Stimulated activated CD4-positive, alpha-beta T cell treated with anti-CD3 and anti-CD28 coated beads, Interleukin-1b, Interleukin-23, amount 100 ng/mL, for 1 hour (primary cell): ENCODE measurements at places on chromosomes 4 and X.

GRCh38 chr4:17477774-17478472, 34.0 kb downstream of the QDPR start:
- DNase-seq = no peak

GRCh38 chr4:151600432-151600831, 160.4 kb downstream of the GATB start:
- no peak for DNase-seq

DNA sequence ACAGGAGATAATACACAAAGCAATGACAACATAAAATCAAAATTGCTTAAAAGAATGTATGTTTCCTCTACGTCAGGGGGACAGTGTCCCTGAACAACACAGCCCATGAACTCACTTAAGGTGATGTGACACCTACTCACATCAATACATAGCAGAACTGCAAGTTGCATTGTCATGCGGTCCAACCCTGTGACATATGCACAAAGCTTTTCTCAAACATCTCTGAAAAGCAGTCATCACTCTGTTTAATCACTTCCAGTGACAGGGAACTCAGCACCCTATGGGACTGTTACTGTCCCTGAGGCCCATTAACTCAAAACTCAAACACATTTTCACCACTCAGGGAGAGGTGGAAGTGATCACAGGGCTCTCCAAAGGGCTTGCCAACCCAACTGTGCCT, 2.4 kb downstream of the STX18 start:
- no peak for DNase-seq

DNA sequence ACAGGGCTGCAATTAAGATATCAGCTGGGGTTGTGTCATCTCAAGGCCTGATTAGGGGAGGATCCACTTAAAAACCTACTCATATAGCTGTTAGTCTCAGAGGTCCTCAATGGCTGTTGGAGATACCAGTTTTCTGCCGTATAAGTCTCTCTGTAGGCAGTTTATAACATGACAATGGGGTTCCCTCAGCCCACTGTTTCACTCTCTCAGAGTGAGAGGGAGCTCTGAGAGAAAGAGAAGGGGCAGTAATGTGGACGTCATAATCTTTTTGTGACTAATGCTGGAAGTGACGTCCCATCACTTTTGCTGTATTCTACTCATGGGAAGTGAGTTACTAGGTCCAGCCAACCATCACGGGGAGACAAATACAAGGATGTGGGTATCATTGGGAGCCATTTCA, 70.3 kb downstream of the STIM2 start:
- DNase-seq = no peak

DNA sequence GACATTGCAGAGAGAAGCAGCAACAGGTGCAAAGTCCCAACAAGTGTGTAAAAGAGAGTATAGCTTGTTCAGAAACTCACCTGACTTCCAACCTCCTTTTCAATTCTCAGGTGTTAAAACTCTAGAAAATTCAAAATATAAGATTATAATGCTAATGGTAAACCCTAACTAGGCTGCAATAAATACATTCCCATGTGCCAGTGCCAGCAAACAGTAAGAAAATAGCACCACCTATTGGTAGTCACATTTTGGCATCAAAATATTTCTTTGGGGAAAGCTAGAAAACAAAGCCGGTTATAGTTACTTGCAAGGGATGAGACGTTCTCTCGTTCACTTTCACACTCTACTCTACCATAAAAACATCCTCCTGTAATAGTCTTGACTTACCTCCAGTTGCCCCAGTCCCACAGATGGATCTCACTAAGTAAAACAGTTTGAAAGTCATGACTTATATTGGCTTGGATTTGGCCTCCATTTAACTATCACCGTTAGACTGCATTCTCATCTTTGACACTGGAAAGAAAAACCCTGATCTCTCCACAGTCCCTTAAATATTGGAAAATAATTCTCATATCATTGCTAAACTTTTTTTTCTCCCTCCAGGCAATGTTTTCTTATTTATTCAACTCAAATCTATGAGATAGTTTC, 9.6 kb downstream of the BMP3 start:
- DNase-seq = no peak

- DNase-seq = no peak
Measured at GRCh38 chr4:70994387-70995099, 1.1 kb downstream of the DCK start.

GRCh38 chr4:4402966-4403365, 16.1 kb downstream of the NSG1 start:
- no peak for DNase-seq

DNA sequence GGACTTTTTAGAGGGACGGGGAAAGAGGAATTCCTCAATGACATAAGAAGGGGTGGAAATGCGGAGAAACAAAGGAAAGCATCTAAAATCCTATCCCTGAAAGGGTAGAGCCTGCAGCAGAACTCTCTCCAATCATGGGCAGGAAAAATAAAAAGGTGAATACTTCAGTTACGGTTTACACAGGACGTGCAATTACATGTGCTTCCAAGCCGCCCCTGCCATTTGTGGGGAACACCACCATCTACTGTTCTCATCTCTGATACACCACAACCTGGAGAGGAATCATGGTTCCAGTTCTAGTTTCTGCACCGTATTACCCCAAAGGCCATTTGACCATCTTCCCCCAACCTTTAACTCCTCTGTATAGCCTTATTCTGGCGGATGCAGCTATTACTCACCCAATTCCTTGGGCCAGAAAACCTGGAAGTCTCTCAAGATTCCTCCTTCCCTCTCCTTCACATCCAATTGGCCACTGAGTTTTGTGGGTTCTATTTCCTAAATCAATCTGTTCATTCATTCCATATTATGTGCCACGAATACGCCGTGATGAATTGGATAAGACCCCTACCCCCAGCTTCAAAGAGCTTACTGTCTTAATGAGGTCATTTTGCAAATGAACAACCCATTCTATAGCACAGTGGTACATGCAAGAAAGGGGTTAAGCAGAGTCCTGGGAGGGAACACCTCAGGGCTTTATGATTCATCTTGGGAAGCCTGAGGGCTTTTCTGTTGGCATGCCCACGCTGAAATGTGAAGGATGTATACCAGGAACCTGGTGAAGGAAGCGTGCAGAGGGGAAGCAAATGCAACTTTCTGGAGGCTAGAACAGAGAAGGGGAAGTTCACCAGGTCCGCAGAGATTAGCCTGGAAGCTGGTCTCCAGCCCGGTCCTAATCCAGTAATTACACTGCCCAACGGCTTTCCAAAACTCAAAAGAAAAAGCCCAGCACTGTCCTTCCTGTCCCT, 1.4 kb upstream of the MSL3 start:
- no peak for DNase-seq

- DNase-seq = no peak
Measured at GRCh38 chrX:21865436-21865835, 9.6 kb downstream of the YY2 start.

DNA sequence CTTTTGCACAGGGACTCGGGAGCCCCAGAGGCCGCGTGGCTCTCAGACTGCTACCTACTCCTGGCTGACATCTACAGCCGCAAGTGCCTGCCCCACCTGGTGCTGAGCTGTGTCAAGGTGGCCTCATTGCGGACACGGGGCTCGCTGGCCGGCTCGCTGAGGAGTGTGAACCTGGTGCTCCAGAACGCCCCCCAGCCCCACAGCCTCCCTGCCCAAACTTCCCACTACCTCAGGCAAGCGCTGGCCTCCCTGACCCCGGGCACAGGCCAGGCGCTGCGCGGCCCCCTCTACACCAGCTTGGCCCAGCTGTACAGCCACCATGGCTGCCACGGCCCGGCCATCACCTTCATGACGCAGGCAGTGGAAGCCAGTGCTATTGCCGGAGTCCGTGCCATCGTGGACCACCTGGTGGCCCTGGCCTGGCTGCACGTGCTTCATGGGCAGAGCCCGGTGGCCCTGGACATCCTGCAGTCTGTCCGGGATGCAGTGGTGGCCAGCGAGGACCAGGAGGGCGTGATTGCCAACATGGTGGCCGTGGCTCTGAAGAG, 28.8 kb downstream of the SH3TC1 start:
- no peak for DNase-seq

GRCh38 chr4:87117732-87118075, 102.7 kb downstream of the KLHL8 start:
- no peak for DNase-seq

DNA sequence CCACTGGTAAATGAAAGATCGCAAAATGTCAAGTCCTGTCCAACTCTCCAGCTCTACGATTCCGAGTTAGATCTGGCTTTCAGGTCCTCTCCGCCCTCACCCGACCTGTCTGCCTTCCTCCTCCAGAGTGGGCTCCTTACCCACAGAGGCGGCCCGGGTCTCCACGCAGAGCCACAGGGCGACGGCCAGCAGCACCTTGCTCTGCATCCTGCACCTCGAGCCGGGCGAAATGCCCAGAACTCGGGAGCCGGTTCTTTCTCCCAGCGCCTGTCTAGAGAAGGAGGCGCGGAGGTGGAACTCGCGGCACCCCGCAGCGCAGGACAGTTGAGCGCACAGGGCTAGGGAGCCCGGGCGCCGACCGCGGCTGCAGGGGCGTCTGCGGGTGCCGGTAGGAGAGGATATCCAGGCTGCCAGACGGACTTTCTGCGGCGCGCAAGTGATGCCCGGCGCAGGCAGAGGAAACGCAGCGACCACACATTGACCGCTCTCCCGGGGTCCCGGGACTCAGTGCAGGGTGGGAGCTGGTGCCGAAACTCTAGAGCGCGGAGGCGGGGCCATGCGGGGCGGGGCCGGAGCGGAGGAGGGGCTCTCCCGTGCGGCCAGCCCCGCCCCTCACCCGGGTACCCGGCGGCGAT, at the start of gene KDR:
TSS of gene KDR (minus strand) at position 509 of the 635 bp plus-strand sequence. CDS start at position 207, 302 bp downstream.
- DNase-seq = no peak

GRCh38 chr4:90393215-90393614, 266.0 kb downstream of the CCSER1 start:
- DNase-seq = no peak

GRCh38 chrX:134622056-134622812, 36.0 kb downstream of the PLAC1 start:
- DNase-seq = no peak

GRCh38 chrX:12885508-12885907, 18.6 kb downstream of the TLR7 start:
- no peak for DNase-seq

DNA sequence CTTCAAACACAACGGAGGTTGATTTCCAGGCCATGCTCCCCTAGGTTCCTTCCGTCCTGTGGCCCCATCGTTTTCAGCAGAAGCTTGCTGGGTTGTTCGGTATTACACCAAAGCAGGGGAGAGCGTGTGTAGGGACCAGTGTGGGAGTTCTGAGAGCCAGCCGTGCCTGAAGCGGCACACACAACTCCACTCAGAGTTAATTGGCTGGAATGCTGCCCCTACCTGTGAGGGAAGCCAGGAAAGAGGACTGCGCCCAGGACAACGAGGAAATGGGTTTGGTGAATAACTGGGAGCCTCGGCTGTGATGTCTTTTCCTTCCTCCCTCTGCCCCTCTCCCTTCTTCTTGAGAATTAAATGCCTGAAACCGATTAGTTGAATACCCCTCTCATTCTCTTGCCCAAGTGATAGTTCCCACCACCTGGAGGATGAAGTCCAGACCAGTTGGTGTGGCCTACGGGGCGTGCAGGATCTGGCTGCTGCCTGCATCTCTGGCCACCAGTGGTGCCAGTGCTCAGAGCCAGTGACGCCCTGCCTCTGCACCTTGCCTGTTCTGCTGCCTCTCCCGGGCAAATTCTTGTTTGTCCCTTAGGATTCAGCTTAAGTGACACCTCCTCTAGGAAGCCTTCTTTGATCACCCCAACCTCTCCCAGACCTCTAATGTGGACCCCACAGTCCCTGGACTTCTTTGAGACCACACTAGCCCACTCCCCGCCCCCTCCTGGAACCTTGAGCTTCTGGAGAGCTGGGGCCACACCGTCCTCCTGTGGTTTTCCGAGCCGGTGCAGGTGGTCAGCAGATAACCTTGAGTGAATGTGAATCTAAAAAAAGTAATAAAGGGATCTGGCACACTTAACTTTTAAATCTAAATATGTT, 33.6 kb downstream of the TBC1D14 start:
- DNase-seq = no peak

GRCh38 chrX:107775734-107776511, at the start of gene TSC22D3:
Gene TSC22D3 (minus strand): TSS chrX:107775787. CDS start chrX:107775419, 368 bp downstream.
- DNase-seq = peak; percentile 2

DNA sequence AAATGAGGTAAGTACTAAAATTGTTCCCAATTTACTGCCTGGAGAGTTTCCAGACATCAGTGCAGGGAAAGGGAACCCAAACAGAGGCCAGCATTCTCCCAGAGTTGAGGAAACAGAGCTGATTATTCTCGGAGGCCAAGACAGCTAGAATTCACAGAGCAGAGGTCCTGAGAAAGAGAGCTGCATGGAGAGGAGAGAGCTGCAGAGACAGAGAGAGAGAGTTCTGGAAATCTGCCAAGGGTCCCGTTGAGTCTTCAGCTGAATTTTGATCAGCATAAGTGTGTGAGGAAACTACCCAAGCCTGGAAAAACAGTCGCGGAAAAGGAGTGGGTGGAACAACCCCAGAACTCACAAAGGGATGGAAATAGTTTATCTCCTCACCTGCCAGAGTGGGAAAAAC, 43.8 kb upstream of the GPR173 start:
- no peak for DNase-seq

DNA sequence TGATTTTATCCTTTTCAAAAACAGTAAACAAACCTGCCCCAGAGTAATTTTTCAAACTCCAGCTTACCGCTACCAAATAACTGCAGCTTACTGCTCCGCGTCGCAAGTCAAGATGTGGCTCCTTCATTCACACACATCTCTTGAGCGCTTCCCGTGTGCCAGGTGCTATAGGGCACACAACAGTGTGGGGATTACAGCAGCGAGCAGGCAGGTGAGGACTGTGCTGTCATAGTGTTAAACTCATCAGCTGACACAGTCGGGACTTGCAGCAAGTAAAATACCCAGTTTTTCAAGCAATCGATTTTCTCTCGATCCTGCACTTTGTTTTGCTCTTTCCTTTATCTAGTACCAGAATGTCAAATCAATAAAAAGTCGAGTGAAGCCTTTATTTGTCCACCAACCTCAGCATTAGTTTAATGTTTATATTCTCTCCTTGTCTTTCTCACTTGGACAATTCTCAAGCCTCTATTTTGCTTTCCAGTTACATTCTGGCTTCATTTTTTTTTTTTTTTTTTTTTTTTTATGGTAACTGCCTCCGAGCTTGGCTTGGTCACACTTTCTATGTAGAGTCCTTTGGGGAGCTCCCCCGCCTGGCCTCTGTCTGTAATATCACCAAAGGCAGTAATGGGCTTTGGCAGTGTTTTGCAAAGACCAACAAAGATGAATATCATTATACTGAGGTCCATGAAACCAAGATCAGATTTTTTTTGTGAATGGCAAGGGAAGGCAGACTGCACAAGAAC, 8.3 kb upstream of the ASB5 start:
- peak; percentile 1 for DNase-seq

GRCh38 chr4:81491943-81492342, 20.2 kb upstream of the RASGEF1B start:
- no peak for DNase-seq

- DNase-seq = no peak
Measured at GRCh38 chr4:139247241-139247640, 32.8 kb downstream of the MGARP start.

GRCh38 chrX:37746218-37746941, 33.5 kb upstream of the CYBB start:
- no peak for DNase-seq

GRCh38 chr4:23232987-23233386, 540.2 kb downstream of the GBA3 start:
- DNase-seq = no peak

GRCh38 chrX:93422693-93423092, 250.7 kb downstream of the NAP1L3 start:
- DNase-seq = no peak
